ENCODE measurements at places on chromosomes 11 and 22.

DNA sequence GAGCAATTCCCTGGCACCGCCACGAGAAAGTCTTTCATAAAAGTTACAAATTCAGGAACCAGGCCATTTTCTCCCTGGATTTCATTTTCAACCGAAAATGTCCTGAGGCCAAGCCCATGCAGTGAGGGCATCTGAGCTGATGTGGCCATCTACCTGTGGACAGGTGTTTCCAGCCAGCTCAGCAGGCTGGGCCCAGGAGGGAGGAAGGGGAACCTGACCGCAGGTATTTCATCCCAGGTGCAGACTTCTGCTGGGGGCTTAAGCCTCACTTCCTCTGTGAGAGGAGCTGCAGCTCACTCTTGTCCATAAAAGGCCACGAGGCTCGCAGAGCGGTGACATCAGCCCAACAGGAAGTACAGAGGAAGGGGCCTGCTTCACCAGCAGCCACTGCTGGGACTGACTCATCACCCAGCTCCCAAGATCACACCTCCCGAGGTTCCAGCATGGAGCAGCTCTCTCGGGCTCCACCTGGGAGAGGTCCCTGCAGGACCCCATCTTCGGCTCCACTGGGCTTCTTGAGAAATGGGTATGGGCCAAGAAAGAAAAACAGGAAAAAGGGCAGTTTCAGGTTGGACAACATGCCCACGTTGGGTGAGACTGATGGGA lies 56.4 kb downstream of the MYH9 start:
- peak; percentile 65 for DNase-seq

DNA sequence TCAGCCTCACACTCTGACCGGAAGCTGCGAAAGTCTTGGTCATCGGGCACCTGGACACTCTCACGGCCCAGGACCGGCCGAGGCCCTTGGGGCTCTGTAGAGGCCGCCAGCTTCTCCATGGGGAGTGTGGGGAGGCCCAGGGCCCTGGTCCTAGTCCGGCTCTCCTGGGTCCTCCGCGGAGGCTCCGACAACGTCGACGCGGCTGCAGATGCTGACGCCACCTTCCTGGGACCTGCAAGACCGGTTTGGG lies 12.9 kb downstream of the STARD10 start:
- no peak for DNase-seq

DNA sequence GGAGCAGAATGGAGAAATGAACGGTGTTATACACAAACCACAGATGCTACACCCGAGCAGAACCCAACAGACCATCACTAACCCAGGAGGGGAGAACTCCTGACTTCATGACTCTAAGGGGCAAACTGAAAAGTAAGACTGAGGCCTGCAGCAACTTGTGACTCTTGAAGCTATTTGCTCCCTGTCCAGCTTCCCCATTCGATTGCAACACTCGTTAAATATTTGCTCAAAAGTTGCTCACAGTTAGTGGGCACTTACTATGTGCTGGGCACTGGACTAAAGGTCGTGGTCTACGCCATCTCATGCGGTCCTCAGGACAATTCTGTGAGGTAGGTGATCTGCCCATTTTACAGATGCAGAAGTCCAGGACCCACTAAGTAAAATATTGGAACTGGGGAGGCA lies 9.5 kb upstream of the ADA2 start:
- DNase-seq = no peak

DNA sequence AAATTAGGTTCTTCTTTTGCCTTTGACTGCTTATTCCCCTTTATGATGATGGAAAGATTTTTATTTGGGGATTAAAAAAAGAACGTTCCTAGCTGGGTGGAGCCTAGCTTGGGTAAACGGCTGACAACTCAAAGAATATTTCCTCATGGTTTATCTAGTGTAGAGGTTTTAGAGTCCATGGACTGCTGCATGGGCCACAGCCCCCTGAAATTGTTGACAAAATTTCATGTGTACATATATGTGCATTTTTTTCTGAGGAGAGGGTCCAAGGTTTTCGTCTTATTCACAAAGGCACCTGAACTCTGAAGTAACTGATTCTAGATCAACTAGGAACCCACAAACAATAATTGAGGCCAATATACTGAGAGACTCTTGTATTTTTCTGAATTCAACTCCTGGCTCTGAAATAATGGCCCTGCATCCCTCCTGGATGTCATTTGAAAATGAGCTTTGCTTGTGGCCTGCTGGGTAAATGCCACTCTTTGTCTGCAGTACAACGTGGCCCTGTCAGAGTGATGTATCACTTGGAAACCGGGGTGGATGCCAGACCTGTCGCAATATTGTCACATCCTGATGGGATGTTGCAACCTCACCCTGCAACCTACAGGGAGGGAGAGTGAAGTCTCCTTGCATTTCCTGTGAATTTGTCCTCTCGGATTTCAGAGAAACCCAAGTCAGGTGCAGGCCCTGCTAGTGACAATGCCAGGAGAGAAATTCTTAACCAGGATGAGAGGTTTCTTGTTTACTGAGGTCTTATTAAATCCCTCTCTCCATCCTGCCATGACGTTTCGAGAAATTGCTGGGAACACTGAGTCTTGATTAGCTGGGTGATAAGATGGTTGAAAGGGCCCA lies 33.8 kb downstream of the EHF start:
- DNase-seq = no peak

- DNase-seq = peak; percentile 14
These were observed 131.7 kb downstream of the MICAL2 start for GRCh38 chr11:12241971-12242672.

DNA sequence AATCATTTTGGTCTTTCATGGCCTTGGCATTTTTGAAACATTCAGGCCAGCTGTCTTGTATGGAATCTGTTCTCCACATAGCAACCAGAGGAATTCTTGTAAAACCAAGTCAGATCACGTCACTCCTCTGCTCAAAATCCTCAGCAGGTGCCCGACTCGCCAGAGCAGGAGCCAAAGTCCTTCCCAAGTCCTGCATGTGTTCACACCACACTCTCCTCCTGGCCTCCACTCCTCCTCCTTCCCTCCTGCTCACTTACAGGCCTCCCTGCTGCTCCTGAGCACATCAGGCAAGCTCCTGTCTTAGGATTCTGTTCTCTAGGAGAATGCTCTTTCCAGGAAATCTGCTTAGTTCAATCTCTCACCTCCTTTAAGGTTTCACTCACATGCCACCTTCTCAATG lies 6.9 kb upstream of the PSMC3 start:
- DNase-seq = no peak

DNA sequence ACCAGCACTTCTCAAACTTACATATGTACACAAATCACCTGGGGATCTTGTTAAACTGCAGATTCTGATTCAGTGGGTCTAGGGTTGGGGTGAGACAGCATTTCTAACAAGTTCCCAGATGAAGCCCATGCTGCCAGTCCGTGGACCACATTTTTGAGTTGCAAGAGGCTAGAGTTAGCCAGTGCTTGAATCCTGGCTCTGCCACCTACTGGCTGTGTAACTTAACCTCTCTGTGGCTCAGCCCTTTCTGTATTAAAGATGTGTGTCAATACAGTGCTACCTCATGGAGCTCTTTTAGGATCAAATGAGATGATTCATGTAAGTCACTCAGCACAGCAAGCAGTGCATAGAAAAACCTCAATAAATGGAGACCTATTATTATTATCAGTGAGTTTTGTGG lies 90.2 kb upstream of the ISX start:
- no peak for DNase-seq

DNA sequence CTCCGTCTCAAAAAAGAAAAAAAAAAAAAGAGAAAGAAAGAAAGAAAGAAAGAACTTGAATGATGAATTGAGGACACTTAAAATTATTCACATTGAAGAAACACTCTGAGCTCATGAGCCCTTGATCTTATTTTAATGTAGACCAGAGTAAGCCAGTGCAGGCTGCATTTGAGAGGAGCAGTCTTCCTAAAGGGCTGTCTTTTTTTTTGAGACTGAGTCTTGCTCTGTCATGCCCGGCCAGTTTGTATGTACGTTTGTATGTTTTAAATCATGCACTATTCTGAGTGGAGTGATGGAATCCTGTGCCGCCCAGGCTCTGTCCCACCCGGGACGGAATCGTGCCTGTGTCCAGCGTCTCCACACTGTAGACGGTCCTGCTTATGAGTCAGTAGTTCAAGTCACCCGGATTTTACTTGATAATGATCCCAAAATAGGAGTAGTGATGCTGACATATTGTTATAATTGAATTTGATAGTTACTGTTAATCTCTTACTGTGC lies 9.6 kb downstream of the FGF4 start:
- DNase-seq = no peak

- no peak for DNase-seq
These were observed 75.9 kb upstream of the SEPTIN5 start for GRCh38 chr22:19638282-19639015.

GRCh38 chr22:40602231-40602630 lies 34.3 kb downstream of the MRTFA start:
- no peak for DNase-seq

DNA sequence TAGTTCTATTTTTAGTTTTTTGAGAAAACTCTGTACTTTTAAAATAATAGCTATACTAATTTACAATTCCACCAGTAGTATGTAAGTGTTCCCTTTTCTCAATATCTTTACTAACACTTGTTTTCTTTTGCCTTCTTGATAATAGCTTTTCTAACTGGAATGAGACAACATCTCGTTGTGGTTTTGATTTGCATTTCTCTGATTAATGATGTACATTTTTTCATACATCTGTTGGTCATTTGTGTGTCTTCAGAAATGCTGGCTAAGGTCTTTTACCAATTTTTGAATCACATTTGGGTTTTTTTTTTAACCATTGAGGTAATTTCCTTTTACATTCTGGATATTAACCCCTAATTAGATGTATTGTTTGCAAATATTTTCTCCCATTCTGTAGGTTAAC lies 258.9 kb downstream of the DYNC2H1 start:
- no peak for DNase-seq

DNA sequence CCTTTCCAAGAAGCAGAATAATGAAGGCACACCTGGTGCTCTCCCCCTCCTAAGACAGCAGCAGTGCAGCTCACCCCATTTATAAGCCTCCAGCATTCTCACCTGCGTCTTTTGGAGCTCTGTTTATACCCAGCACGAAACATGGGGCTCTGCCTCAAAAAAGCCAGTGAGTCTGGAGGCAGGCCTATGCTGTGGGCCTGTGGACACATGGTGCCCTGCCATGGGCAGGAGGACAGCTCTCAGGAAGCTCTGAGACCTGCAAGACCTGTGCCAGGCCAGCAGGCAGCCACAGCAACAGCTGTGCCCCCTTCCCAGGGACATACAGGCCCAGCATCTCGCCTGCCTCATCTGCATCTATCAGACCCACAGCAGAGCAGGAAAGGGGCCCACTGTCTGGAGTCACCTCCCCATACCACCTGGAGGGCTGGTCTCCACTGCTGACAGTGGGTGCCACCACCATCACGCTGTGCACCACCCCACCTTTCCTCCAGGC lies 64.2 kb downstream of the DGCR2 start:
- DNase-seq = no peak

- DNase-seq = no peak
These were observed 905.5 kb upstream of the RAG2 start for GRCh38 chr11:37503411-37504059.

DNA sequence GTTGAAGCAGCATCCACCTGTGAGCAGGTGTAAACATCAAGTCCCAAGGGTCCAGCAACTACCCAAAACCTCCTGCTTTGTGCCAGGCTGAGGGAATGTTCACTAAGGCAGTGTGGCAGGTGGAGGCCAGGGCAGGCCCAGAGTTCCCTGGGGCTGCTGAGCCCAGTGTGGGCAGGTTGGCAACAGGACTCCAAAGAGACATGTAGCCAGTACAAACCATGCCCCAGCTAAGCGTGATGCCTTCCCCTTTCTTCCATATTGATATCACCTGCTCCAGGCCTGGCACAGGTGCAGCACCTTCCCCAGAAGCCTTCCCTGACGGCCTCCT lies 30.0 kb upstream of the SCUBE2 start:
- no peak for DNase-seq

DNA sequence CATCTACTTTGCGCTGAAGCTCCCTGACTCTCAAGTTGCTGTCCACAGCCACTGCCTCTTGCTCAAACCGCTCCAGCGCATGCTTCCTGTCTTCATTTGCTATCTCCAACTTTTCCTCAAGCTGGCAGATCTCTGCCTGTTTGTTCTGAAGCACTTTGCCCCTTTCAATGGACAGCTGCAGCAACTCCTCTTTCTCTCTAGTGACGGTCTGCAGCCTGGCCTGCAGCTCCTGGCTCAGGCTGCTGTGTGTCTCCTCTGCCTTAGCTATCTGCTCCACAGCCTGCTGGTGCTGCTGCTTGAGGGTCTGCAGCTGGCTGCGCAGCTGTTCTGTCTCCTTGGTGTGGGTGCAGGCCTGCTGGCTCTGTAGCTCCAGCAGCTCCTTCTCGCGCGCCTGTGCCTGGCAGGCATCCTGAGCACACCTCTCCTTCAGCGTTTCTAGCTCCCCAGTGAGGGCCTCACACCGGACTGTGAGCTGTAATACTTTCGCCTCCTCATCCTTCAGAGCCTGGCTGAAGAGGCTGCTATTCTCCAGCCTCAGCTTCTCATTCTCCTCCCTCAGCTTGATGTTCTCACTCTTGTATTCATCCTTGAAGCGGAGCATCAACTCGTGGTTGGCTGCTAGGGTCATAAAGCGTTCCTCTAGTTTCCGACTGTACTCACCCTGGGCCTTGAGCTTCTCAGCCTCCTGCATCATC lies 723 bp downstream of the CCDC89 start:
- DNase-seq = no peak

DNA sequence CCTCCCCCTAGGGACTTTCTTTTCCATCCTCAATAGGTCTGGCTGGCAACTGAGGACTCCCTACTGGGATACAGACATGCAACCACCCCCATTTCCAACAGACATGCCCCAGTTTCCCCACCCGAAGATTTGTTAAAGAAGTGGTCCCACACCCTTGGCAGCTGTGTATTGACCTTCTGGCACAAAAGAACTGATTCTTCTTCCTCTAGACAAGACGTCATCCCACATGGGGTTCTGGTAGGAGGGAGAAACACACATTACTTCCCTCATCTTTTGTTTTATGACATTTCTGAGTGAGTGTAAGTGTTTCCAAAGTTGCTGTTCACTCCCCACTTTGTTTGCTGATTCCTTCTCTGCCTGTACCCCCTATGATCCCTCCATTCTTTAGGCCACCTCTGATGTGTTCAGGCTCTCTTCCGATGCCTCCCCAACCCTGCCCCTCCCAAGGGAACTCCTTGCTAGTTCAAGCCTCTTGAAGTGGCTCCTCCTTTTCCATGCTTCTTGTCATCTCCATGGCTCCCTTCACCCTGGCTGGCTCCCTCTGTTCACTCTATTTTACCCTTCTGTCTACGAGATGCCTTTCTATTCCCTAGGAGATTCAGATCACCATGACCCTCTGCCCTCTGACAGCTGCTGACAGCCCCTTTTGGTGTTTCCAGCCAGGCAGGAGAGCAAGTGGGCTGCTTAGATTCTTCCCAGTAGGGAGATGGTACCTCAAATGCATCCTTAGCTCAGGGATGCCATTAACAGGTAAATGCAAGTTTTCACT lies 4.3 kb downstream of the KIRREL3 start:
- DNase-seq = no peak

Measured in activated gamma-delta T cell treated with anti-CD3 and anti-CD28 coated beads, Interleukin-2, amount 50 U/mL, for 16 hours (primary cell).